Forelimb muscle (tissue), 1 donor: ENCODE measurements at places on chromosomes 5 and 9. TPM values are rescaled to one million over a fixed set of nuclear protein-coding genes. Genes with fewer than 3 reads are reported as not detected.
A peak's percentile ranks its signal among the peaks of the same experiment; 100 is the strongest.

DNA sequence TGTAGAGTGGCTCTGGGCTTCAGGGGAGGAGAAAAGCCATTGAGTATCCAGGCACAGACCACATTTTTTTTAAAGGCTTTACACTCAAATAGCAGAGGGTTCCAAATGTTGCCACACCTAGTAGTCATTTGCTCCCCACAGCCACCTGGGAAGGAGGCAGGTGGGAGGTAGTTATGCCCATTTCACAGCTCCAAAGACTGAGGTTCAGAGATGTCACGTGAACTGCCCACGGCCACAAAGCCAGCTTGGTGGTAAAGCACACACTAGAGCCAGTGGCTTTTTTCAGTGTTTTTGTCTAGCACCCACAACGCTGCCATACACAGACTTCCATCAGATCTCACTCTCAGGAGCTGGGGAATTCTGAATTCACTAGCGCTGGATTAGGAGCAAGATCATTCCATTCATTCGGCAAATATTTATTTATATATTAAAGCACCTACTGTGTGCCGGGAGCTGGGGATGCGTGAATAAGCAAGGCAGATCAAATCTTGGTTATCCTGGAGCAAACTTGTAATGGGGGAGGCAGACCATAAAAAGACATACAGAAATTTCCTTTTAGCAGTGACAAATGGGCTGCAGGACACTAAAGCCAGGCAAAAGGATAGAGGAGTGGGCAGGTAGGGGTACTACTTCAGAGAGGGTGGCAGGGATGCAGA is 7.4 kb downstream of the WHRN start:
- no peak for DNase-seq

DNA sequence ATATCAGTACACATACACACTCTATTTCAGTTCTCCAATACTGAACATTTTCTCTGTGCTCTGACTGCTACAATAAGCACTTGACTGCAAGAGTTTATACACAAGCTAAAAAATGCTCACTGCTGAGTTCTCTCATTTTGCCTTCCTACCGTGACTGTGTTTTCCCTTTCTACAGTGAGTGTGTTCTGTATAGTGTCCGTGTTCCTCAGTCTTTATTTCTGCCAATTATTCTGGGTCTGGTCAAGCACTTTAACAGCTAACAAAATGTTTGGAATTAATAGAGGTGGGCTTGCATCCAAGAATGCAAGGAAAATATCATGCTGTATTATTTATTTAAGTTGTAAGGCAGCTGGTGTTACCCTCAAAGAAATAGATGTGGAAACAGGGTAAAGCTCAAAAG is 217.0 kb upstream of the NREP start:
- peak; percentile 31 for DNase-seq

- no peak for DNase-seq
Observed at GRCh38 chr5:110329955-110330525, 396.4 kb downstream of the TMEM232 start.

GRCh38 chr5:1666812-1667588 is 132.6 kb downstream of the MRPL36 start:
- DNase-seq = no peak

GRCh38 chr5:149246906-149247305 is 24.8 kb upstream of the AFAP1L1 start:
- DNase-seq = no peak

GRCh38 chr9:107866711-107867311 is 377.2 kb upstream of the KLF4 start:
- DNase-seq = no peak

DNA sequence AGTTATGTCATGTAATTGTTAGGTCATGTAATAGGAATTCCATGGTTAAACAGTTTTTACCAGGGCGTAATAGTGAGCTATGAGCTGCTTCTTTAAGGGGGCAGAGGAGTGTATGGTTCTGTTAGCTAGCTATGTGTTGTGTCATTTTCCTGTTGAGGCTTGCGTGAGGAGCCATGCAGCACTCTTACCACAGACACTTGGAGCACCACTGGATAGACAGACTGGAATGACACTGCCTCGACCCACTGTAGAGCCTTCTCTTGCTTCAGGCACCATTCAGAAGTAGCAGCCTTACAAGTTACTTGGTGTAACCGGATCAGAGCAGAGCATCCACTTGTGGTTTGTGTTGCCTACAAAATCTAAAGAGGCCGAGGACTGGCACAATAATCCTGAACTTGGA is 28.3 kb upstream of the STOM start:
- DNase-seq = no peak

DNA sequence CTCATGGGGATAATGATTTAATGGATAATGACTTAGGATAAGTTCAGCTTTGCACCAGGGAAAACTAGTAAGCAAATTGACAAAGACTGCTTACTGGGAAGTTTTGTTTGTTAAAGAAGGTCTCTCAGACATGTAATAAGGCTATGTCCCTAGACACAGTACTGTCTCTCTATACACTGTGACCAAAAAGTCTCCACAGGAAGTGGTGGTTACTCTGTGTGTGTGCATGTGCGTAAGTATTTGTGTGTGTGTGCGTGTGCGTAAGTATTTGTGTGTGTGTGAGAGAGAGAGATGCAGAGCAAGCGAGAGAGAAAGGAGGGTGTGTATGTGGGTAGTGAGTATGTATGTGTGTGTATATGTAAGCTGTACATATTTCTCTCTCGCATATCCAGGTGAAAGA is 229.6 kb downstream of the GLIS3 start:
- DNase-seq = no peak

DNA sequence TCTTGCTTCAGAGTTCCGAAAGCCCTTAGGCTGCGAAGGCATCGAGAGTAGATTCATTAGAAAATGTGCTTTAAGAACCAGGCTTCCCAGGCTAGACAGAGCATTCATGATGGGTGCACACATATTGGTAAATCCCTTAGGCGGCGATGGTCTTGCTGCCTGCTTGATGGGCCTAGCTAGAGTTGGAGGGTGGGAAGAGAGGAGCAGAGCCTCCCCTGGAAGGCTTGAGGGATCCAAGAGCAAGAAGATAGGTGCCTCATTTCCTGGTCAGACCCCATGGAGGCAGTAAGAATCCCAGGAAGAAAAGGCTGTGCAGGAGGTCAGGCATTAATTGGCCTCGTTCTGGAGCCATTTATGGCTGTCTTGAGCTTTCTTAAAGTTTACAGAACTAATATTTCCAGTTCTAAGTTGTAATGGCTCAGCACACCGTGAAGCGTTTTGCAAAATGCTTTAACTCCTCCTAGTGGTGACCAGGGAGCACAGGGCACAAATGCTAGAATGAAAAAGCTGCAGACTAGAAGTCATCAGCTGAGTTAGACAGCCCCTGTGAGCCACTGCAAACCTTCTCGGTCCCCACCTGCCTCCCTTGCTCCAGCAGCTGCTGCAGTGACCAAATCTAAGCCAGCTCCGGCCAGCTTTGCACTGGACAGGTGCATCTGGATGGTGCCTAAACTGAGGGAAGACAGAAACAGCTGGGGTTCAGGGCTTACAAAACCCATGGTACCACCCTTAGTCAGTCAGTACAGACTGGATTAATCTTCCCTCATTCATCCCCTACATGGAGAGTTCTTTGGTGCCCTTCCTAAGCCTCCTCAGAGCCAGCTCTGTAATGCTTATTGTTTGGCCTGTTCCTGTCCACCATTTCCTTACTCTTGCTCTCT is 14.7 kb downstream of the SLC45A2 start:
- peak; percentile 44 for DNase-seq

- DNase-seq = peak; percentile 36
Observed at GRCh38 chr5:63963080-63963735, 963 bp upstream of the HTR1A start.

DNA sequence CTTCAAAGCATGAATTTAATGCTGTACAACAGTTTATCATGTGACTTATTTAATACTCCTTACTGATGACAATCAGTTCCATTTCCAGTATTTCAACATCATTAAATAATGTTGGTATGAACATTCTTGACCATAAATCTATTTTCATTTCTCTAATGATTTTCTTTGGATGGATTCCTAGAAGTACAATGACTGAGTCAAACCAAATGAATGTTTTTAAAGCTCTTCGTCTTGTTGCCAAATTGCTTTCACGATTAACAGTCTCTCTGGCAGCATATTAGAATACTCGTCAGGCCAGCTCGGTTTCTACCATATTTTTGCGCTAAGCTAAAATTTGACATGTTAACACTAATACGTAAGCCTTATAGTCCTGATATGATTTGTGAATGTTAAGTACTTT is 197.0 kb downstream of the TRPM3 start:
- DNase-seq = no peak

- DNase-seq = no peak
Observed at GRCh38 chr5:177358370-177358819, 671 bp downstream of the RGS14 start.

- DNase-seq = no peak
Observed at GRCh38 chr5:38783011-38783561, 62.7 kb upstream of the OSMR start.

DNA sequence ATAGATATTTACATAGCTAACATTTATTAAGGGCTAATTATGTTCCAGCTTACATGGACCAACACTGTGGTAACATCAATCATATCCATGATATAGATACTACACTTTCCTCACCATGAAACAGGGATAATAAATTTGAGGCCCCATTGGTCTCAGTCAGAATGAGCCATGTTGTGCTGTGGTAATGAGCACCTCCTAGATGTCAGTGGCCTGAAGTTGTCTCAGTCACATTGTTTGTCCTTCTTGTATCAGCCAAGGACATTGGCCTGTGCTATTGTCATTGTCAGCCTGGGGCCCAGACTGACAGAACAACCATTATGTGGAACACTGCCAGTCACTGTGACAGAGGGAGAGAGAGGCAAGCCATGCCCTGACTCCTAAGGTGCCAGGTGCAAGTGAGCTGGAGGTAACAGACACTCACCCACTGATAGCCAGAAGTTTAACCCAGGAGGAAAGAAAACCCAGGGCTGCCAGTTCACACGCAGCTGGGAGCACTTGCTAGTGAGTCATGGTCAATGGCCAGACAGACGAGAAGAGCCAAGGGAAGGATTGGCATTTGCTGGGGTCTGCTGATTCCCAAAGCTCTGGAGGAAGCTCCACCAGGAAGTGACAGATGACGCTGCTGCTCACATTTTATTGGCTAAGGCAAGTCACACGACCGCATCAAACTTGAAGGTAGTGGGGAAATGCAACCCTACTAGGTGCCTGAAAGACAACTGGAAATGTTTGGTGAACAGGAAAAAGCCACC is 224.2 kb downstream of the MELK start:
- DNase-seq = no peak

- peak; percentile 52 for DNase-seq
Observed at GRCh38 chr9:108002371-108002956, 512.9 kb upstream of the KLF4 start.

DNA sequence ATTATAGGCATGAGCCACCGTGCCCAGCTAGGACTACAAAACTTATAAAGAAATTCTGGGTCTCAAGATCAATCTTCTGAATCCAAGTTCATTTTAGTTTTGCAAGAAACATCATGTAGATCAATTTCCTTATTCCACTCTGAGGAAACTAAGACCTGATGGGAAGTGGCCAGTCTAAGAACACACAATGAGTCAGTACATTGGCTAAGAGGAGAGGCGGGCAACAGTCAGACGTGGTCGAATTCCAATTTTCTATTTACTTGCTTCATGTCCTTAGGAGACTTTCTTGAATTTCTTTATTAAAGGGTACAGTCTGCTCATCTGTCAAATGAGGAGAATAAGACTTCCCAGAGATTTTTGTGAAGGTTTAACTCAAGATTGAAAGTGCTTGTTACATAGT is 432.1 kb upstream of the BRINP1 start:
- DNase-seq = no peak

DNA sequence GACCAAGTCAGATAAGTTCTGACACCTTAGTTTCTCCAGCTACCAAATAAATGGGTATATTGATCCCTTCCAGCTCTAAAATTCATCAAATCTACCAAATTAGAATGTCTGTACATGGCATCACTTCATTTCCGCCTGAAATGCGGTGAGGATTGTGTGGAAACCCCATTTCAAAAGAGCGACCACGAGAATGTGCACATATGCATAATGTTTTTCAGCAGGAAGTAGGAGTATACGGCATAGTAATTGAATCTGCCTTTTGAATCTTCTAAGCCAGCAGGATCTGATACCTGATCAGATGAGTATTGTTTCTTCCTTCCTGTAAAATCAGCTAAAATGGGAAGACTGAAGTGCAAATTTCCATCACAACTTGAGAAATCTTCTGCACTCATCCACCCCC is 418.6 kb downstream of the TMEM38B start:
- DNase-seq = no peak

DNA sequence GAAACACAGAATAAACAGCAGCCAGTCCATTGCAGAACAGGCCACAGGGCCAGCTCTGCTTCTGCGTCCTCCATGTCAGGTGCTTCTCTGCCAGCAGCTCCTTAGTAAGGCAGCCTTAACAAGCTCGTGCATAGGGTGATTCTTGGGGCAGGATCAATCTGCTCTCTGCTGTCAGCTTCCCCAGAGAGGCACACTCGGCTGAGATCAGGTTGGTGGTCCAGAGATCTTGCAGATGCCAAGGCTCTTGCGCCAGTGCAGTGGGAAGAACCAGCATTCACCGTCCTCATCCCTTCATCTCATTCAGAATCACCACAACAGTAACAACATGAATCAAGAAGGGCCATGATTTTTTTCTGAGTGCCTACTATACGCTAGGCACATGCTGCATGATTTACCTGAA is 49.0 kb upstream of the ALDH1B1 start:
- no peak for DNase-seq

GRCh38 chr5:122699201-122699600 is 75.7 kb upstream of the SNX2 start:
- DNase-seq = no peak

- DNase-seq = no peak
Observed at GRCh38 chr9:136565086-136565714, 19.4 kb upstream of the NOTCH1 start.

GRCh38 chr9:6902423-6902822 is 144.7 kb downstream of the KDM4C start:
- DNase-seq = no peak

DNA sequence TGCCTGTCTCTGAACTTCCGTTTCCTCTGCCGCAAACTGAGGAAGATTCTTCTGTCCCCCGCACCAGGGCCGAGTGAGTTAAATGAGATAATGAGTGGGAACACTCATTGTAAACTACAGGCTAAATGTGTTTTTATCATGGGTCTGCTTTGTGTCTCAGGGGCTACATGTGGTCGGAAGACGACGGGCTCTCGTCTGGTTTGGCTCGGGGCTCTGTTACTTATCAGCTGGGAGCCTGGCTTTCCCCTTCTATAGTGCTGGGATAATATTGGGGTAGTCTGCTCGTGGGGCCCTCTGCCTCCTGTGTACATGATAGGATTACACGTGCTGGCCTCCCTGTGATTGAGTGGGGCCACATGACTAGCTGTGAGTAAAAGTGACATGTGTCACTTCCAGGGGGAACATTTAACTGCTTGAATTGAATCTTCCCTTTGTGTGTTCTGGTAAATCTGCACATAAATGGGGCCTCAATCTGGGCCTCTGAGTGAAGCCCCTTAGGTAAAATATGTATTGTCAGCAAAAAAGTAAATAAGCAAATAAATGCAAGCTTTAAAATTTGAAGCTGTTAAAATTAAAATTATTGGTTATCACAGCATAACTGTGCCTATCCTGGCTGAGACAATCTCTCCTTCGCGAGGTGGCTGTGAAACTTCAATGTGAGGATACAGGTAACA is 86.9 kb upstream of the SH3PXD2B start:
- no peak for DNase-seq

IRX2 gene
- polyA plus RNA-seq = 0.13 TPM

DENND1A gene
- 12.2 TPM for polyA plus RNA-seq

CENPK gene
- 12.6 TPM for polyA plus RNA-seq

PCDHB4 gene
- polyA plus RNA-seq = 3.1 TPM

NUTM2F gene
- polyA plus RNA-seq = not detected

FBXW2 gene
- polyA plus RNA-seq = 29.2 TPM

SLC6A3 gene
- not detected for polyA plus RNA-seq

EPB41L4A gene
- polyA plus RNA-seq = 5.2 TPM

EIF4E1B gene
- polyA plus RNA-seq = not detected

HSPB3 gene
- 122 TPM for polyA plus RNA-seq

NSMF gene
- 16.9 TPM for polyA plus RNA-seq
